Left cardiac atrium (tissue), 4 donors: ENCODE measurements at places on chromosomes 4 and X.

DNA sequence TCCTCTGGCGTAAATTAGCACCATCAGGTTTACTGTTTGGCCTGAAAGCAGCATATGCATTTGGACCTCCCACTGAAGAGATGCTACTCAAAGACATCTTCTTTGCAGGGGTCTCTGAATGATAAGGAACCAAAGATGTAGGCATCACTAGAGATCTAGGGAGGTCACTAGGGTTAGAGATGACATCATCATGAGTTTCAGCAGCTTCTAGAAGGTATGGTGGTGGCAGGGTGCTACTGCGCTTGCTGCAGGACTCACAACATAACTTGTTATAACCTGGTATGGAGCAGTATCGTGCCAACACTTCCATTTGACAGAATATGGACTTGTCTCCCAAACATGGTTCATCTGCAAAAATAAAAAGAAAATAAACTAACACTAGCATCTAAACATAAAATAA is 251.6 kb downstream of the NPFFR2 start:
- no peak for DNase-seq

- no peak for DNase-seq
These were observed 248.5 kb upstream of the CXXC4 start for GRCh38 chr4:104743215-104743653.

DNA sequence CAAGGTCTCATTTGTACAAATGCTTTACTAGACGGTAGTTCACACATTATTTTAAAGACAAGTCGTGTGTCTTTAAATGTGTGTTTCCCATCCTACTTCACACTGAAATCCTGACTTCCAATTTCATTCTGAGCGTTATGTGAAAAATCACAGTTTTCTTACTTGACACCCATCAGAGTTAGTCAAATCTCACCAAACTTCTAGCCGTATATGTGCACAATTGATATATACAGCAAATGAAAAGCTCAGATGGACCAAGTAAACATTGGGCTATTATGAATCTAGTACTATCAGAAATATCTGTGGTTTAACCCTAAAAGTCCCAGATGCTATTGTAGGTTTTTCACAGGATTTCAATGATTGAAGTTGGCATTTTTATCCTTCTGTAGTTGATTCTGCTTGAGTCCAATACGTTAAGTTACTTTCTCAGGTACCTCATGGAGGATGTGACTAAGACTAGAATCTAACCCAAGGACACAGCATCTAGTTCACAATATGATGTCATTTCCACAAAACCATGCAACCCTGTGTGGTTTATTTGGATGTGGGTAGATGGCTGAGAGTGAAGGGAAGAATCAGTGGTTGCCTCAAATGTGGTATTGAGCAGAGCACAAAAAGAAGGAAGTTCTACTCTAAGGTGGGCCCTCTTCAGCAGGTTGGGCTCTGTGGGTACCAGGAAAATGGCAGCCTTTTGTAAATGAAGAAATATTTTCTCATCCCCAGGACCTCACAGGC is 22.1 kb upstream of the TRIM60 start:
- DNase-seq = no peak

GRCh38 chr4:114361249-114361648 is 237.4 kb upstream of the UGT8 start:
- no peak for DNase-seq

DNA sequence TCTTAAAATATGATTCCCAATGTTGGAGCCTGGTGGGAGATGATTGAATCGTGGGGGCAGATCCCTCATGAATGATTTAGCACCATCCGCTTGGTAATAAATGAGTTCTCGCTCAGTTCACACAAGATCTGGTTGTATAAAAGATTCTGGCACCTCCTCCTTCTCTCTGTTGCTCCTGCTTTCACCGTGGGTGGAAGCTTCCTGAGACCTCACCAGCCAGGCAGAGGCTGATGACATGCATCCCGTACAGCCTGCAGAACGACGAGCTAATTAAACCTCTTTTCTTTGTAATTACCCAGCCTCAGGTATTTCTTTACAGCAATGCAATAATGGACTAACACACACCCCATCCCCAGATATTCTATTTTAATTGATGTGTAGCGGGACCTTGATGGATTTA is 162.2 kb downstream of the NPFFR2 start:
- no peak for DNase-seq

- DNase-seq = no peak
These were observed 54.7 kb downstream of the CD38 start for GRCh38 chr4:15832523-15833451.

DNA sequence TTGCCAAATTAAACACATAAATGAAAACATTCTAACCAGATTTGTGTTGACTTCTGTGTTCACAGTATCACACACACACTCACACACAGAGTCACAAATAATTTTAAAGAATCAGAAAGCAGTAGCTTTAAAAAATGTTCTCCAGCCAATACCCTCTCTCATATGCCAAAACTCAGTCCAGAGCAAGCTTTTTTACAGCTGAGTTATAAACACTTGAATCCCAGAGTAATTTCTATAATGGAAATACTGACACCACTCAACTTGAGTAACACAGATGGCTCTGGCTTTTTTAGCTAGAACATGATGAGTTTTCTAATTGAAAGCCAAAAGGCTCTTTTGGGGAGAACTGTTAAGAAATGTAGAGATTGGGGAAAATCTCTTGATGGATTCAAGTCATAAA is 100.8 kb downstream of the DOCK11 start:
- no peak for DNase-seq

DNA sequence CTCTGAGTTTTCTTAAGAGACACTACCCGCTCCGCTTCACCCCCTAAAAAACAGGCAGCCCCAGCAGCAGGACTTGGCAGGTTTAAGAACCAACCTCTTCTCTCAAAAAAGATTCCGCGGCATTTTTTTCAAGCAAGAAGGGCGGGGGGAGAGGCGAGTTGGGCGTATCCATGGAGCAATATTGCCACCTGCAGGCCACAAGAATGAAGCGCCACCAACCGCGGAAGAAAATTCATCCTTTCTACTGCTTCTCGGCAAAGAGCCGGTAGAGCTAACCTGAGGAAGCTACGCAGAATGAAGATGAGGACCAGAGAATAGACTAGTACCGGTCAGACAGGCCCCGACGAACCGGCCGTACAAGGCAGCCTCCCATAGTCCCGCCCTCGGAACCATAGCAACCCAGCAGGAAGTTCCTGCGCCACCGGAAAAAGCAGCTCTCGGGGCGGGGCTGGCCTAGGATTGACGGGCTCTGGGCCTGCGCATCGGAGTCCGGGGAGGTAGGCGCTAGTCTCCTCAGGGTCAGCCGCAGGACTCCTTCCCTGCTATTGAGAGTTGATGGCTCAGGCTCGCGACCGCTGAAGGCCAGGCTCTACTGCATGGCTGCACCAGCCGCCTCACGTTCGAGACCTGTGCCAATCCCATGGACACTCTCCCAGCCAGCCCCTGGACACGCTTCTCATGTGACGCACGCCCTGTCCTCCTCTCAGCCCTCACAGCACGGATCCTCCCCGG is 76.9 kb downstream of the MAGED4 start:
- peak; percentile 98 for DNase-seq

DNA sequence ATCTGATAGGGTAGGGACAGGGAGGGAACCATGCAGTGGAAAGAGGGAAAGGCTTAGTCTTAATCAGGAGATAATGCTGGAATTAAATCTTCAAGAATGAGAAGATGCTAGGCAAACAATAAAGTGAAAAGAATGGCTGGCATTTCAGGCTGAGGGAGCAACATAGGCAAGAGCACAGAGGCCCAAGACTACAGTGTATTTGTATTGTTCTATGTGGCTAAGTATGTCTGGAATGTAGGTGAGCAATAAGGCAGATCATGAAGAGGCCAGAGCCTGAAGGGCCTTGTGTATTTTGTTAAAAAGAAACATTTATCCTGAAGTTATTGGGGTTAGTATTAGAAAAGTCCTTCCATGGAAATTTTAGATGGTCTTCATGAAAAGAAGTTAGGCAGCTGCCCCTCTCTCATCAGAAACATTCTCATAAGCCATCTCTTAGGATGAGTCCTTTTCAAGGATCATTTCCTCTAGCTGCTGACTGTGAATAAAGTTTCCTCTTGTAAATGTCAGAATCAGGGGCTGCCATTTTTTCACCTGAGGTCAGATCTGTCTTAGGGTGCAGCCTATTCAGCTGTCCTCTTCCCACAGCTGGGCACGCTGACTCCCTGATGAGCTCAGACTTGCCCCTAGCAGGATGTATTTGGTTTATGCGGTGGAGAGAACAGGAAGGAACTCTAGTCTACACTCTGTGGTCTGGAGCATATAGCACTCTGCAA is 46.3 kb downstream of the ATP10D start:
- DNase-seq = peak; percentile 26

GRCh38 chrX:133645977-133646718 is 230.9 kb upstream of the GPC4 start:
- DNase-seq = no peak

GRCh38 chrX:41085878-41086626 is 807 bp downstream of the USP9X start:
- DNase-seq = peak; percentile 64

DNA sequence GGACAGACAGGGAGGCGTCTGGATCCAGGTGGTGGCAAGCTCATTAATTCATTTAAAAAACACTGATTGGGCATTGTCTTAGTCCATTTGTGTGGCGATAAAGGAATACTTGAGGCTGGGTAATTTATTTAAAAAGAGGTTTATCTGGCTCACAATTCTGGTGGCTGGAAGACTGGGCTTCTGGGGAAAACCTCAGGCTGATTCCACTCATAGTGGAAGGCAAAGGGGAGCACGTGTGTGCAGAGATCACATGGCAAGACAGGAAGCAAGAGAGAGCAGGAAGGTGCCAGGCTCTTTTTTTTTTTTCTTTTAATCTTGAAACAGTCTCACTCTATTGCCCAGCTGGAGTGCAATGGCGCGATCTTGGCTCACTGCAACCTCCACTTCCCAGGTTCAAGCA is 100.2 kb upstream of the METTL14 start:
- DNase-seq = no peak

DNA sequence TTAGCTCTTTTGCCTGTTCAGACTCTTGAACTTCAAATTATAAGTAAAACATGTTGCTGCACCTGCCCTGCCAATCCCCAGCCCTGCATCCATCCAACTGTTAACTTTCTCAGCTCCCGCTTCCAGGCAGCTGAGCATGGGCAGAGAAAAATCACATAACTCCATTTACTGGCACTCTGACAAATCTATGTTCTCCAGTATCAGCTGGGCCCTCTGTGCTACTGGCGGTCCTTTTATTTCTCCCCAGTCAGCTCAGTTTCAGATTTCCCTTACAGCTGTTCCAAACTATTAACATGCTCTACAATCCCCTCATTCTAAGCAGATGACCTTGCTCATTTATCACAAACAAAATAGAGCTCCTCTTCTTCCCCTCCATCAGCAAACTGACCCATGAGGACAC is 240.4 kb upstream of the TET2 start:
- DNase-seq = no peak

DNA sequence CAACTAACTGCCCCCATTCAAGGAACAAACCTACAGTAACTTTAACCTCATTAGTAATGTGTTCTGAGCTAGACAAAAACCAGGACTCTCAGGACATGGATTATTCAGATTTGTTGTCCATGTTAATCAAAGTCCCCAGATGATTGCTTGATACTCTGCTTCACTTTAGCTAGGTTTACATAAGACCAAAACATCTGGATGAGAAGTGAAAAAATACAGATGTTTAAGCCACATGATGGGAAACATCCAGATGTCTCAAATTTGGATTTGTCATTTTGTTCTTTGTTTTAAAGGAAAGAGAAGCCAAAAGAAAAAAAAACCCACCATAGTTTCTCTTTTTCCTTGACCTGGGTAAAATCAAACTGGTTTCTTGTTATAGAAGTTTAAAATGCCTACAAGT is 48.5 kb upstream of the NRK start:
- no peak for DNase-seq

DNA sequence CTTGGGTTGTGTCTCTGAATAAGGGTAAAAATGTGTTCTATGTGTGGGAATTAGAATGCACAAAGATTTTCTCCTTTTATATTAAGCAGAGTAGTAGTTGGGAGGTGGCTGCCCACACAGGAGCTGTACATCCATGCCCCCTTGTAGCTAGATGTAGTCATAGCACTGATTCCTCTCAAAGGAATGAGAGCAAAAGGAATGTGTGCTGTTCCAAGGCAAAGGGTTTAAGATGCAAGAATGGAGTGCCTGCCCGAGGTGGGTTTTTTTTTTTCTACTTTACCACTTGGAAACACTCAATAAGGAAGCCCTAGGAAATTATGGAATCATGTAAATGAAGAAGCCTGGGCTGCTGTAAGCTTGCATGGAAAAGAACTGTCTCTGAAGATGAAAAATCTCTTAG is 2183.2 kb upstream of the AGA start:
- DNase-seq = no peak

- DNase-seq = no peak
These were observed 67.2 kb downstream of the SLIT2 start for GRCh38 chr4:20318909-20319277.

DNA sequence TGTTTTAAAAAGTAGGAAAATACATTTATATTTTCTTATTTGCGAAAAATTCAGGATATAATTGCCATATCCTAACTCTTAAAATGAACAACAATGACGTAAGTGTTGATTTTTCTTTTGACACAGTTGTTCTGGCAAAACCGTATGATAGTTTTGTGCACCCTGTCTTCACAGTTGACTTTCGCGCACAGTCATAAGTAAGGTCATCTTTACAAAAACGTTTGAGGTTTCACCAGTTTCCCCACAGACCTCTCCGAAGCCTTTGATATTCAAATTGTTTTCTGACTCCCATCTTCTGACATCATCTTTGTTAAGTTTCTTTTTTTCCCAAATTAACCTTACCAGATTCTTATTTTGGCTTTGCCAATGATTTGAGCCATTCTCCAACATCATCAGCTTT is 48.1 kb upstream of the ATXN3L start:
- DNase-seq = no peak

GRCh38 chr4:173735049-173735448 is 205.0 kb upstream of the HAND2 start:
- no peak for DNase-seq

DNA sequence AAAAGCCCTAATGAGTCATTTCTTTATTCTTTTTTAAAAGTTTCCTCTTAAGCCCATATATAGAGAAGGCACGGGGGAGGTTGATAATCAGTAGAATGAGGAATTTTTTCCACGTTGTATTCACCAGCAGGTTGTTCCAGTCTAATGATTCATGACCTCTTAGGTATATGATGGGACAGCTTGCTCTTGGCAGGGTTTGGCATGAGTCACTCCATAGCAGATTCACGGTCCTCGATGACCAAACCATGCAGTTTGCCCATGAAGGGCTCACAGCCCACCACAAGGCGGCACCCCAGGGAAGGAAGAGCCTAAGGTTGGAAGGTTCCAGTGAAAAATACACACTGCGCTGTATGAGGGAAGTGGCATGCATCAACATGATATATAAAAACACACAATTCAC is 623.8 kb upstream of the DIPK2B start:
- DNase-seq = peak; percentile 46

GRCh38 chr4:94370533-94371254 is 28.1 kb upstream of the HPGDS start:
- DNase-seq = no peak
